ENCODE measurements at places on chromosomes 5 and 9. TPM values are rescaled to one million over a fixed set of nuclear protein-coding genes. Genes with fewer than 3 reads are reported as not detected.

FAM151B gene
- 7.0 TPM for total RNA-seq

DNA sequence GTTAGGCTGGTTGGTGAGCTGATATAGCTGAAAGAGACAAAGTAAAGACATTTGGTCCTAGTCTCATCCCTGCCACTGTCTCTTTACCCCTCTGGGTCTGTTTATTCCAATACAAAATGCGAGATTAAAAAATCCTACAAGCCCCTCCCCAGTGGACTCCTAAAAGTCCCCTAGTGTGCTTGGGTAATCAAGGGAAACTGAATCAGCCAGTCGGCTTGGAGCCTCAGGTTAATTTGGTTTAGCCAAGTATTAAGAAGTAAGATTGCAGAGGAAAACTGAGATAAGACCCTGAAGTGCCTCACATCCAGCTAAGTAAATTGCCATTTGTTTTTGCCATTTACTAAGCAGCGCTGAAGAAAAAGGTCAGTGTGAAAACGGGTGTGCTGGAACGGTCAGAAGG, 10.4 kb downstream of the NIM1K start:
- DNase-seq: no peak

GRCh38 chr5:170606941-170607340, 103.1 kb downstream of the KCNIP1 start:
- no peak for DNase-seq

GRCh38 chr5:106801554-106801953, 869.2 kb downstream of the EFNA5 start:
- DNase-seq: no peak

DNA sequence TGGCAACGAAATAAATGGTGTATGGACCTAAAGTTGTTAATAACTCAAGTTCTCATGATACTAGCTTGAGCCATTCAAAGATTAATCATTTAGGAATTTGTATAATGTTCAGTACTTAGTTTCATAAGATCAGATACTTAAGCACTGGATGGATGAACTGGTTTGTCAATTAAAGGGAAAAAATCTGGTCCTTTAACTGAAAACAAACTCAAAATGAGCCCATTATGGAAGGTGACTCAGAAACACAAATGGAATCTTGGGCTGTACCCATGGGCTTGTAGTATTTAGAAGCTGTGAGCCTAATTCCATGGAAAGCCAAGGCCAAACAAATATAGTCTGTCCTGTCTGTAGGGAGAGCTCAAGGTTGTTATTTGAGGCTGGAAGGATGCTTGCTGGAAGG, 27.6 kb upstream of the ADRB2 start:
- DNase-seq: no peak

- DNase-seq: no peak
Observed at GRCh38 chr9:93306081-93306480, 122.1 kb downstream of the WNK2 start.

TSSK1B gene
- not detected for total RNA-seq

- DNase-seq: no peak
Observed at GRCh38 chr5:168796593-168797580, 217.7 kb upstream of the PANK3 start.

HRH2 gene
- 1.0 TPM for total RNA-seq

GRCh38 chr5:142561029-142561428, 124.9 kb downstream of the FGF1 start:
- DNase-seq: no peak

PTPDC1 gene
- total RNA-seq: 8.6 TPM

GRCh38 chr5:107020626-107021025, 650.1 kb downstream of the EFNA5 start:
- DNase-seq: no peak

Data from Daoy (cell line).